Activated naive CD8-positive, alpha-beta T cell treated with anti-CD3 and anti-CD28 coated beads, Interleukin-2, amount 50 U/mL, for 24 hours (primary cell): ENCODE measurements at places on chromosomes 2 and 18.

GRCh38 chr2:190270298-190270697 lies 49.3 kb downstream of the HIBCH start:
- DNase-seq = no peak

DNA sequence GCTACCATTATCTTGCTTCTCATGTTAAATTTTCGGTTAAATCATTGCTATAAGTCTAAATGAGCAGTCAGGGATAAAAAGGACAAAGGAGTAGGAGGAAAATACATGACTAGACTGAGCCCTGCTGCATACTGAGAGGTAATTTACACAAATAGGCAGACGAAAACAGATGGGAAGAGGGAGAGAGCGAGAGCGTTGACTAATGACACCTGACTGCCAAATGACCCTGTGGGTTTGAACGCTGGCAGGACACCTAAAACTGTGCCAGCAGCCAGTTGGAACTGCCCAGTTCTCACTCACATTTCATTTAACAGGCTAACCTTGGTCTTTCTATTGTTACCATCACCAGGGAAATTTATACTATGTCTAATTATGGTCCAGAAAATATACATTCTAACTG lies 978.2 kb downstream of the CPS1 start:
- no peak for DNase-seq

DNA sequence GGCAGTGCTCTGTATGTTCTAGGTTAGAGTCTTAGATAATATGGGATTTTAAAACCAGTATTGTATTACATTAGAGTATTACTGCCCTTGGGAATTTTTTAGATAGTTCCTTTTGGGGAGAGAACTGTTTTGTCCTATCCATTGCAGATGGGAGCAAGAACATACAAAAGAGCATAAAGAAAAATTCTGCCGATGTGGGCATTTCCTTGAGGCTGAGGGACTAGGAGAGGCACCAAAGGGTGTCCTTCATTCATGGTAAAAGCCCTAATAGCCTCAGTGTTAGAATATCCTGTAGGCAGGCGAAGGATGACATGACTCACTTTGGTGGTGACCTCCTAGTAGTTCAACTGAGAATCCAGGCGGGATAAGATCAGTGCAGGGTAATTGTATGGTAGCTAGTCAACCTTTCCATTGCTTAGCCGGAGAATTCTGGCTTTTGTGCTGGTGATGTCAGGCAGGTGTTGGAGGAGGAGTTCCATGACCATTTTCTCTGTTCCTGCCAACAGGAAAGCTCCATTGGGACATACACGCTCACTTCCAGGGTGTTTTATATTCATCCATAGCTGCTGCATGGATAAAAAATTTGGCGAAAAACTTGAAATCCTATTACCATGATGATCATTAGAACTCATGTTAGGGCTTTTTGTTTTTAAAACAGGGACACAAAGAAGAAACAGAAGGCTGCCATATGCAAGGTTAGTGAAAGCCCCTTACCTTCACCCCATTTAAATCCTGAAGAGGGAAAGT lies 28.1 kb downstream of the EPAS1 start:
- no peak for DNase-seq

- no peak for DNase-seq
Measured at GRCh38 chr2:108124736-108125495, 114.9 kb upstream of the SULT1C3 start.

GRCh38 chr2:25895610-25896009 lies 17.3 kb upstream of the ASXL2 start:
- no peak for DNase-seq

GRCh38 chr18:70289351-70290312 lies 787 bp downstream of the SOCS6 start:
- no peak for DNase-seq

GRCh38 chr2:170425281-170425751 lies 247.4 kb downstream of the MYO3B start:
- DNase-seq = no peak

DNA sequence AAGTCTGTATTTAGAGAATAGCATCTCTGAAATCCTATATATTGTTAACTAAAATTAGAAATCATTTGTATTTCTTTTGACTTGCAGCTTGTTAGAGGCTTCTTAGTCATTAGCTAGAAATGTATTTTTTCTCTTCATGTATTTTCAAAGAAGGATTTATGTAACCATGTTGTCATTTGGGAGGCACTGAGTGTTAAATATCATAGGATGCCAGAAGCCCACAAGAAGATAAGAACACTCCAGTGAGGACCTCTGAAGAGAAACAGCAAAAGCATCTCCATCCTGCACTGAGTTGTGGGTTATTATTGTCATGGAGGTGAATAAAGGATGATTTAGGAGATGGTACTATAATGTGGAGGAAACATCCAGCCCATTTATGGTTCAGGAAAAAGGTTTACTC lies 93.5 kb downstream of the UBE2E3 start:
- DNase-seq = no peak

- DNase-seq = no peak
Measured at GRCh38 chr18:55069497-55069896, 110.2 kb upstream of the CCDC68 start.

DNA sequence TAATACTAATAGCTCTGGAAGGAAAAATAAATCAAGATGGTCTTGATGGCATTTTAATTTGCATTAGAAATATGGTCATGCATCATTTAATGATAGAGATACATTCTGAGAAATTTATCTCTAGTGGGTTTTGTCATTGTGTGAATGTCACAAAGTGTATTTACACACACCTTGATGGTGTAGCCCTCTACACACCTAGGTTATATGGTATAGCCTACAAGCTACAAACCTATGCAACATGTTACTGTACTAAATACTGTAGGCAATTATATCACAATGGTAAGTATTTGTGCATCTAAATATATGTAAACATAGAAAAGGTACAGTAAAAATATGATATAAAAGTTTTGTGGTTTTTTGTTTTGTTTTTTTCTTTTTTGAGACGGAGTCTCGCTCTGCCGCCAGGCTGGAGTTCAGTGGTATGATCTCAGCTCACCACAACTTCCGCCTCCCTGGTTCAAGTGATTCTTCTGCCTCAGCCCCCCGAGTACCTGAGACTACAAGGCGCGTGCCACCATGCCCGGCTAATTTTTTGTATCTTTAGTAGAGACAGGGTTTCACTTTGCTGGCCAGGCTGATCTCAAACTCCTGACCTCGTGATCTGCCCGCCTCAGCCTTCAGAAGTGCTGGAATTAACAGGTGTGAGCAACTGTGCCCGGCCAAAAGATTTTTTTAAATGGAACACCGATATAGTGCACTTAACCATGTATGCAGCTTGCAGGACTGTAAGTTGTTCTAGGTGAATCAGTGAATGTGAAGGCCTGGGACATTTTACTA lies 83.7 kb upstream of the UBXN4 start:
- peak; percentile 49 for DNase-seq

DNA sequence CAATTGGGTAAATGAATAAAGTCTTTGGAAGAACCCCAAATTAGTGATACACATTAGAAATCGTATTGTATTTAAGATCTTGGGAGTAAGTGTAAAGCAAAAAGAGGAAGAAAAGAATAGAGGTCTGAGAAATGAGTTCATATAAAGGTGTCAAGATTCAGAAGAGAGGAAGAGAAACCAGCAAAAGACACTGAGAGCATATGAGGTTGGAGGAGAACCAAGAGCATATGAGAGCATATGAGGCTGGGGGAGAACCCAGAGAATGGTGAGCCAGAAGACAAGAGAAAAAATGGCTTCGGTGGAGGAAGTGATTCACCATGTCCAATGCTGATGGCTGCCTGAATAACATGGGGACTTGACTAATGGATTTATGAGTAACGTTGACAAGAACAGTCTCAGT lies 620.1 kb upstream of the GCFC2 start:
- DNase-seq = no peak

DNA sequence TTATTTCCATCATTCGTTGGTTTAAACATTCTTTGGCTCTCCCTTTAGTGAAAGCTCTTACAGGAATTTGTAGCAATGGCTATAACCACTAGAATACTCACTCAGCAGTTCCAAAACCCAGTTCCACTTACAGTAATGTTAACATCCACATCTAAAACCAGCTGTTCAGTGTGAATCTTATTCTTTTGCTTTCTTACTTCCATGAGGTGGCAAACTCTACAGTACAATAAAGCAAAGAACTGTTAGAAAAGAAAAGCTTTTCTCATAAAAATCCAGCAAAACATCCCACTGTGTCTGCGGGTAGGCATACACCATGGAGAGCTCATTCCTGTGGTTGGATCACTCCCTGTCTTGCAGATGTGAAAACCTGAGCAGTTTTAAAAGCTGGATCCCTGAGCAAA lies 147.1 kb downstream of the ARHGAP28 start:
- DNase-seq = no peak

- no peak for DNase-seq
Measured at GRCh38 chr18:51559902-51560287, 362.4 kb upstream of the MEX3C start.

DNA sequence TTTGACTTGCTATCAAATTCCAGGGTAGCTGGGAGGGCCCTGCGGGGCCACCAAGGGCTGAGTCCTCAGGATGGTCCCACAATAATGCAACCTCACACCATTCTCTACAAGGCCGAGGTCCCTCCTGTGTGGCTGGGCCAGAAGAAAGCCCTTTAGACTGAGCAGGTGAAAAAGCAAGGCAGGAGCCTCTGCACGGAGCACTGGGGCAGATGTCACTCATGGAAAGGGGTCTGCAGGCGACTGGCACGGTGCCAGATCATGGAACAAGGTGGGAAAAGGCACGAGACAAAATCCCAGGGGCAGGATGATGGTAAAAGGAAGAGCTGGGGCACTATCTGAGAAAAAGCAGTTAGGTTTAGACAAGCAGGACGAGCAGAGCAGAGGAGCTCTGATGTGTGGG lies 16.1 kb downstream of the HJURP start:
- no peak for DNase-seq

- DNase-seq = no peak
Measured at GRCh38 chr2:45173513-45173912, 164.3 kb upstream of the SIX2 start.

DNA sequence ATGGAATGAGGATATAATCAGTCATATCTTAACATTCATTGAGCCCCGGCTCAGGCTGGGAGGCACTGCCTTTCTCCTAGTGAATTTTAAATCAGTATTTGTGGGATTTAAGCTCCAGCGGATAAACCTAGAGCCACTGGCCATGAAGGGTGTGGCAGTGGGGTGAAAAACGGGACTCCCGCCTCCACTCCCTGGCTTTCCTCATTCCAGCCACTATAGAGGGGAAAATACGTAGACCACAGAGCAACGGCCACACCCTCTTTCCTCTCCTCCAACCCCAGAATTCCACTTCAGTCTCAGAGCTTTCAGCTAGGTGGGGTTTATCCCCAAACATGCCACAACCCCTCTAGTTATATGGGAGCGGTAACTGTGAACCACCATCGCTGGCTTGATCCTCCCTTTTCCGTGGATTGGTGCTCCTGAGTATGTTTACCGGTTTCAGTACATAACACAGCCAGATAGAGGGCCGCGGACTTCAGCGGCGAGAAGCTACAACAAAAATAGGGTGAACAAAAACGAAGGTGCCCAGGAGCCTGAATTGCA lies 70.6 kb upstream of the ITGB6 start:
- no peak for DNase-seq

DNA sequence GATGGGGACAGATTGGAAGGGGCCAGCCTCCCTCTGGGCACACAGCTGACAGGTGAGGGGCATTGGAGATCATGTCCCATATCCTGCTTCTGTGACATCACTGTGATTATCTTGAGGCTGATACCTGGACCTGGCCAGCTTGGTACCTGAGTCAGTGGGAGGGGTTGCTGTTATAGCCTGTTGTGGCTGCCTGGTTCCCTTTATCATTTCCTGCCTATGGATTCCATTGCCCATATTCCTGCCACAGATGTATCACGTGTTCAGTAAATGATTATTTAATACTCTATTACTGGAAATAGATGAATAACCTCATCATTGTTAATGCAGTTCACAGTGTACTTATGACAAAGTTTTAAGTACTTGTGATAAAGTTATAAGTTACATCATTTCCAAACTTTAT lies 7.8 kb upstream of the SCYGR1 start:
- DNase-seq = no peak

DNA sequence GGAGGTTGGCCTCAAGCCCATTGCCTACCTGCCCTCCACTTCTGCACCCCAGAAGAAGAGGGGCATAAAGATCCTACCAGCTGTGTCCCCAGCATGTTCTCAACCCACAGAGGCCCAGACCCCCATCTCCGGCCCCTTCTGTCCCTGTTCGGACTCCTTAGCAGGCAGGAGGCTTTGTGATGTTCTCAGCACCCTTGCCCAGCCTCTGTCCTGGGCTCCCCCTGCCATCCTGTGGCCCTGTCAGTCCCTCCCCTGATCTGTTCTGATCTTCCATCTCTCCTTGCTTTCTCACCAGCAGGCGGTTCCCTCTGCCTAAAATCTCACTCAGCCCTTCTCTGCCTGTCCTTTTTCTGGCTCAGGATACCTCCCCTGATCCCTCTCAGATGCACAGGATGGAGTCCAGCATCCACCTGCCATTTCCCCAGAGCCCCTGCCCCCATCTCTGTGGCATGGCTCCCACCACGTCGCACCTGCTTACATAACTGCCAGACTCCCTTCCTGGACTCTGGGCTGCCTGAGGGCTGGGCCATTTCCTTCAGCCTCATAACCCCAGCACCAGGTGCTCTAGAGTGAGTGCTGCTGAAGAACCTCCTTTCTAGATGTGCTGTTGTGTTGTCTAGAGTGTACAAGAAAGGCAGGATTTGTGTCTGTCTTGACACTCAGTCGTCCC lies 134.0 kb downstream of the CTIF start:
- DNase-seq = no peak
